ENCODE measurements at places on chromosomes 13 and 19.

GRCh38 chr19:33580026-33580644 is 41.6 kb upstream of the CHST8 start:
- DNase-seq = no peak

DNA sequence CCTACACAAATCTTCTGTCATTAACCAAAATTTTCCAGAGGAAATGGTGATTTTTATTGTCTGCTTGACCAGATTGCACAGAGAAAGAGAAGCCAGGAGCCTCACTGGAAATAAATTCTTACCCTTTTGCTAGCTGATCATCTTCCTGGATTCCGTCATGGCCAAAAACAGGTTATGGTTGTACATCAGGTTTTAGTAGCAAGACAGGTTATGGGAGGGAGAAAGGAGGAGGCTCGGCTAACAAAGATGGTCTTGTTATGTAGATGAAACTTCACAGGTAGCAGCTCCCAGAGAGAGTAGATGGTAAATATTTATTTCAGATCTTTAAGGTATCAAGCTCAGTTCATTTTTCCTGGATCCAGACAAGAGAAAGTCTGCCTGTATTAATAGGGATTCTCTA is 19.7 kb upstream of the CEACAM3 start:
- no peak for DNase-seq

DNA sequence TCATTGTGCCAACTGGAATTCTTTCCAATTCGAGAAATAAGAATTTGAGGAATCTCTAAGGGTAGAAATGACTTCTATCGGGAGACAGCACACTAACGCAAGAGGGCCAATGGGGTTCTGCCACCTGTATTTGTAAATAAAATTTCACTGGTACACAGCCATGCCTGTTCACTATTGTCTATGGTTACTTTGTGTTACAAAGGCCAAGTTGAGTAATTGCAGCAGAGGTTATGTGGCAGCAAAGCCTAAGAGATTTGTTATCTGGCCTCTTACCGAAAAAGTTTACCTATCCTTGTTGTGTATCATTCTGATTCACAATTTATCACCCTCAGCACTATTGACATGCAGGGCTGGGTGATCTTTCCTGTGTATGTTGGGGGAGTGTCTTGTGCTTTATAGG is 278.0 kb downstream of the KLF5 start:
- DNase-seq = no peak

GRCh38 chr19:6530386-6531162 is at the start of gene TNFSF9:
Gene TNFSF9 (plus strand): TSS chr19:6531026. CDS start chr19:6531037, 11 bp downstream.
- peak; percentile 61 for DNase-seq

GRCh38 chr13:46775385-46776107 is 21.4 kb downstream of the ESD start:
- no peak for DNase-seq

- DNase-seq = no peak
Observed at GRCh38 chr13:98570929-98571372, 6.0 kb downstream of the STK24 start.
